Activated CD4-positive, alpha-beta T cell treated with anti-CD3 and anti-CD28 coated beads, Interleukin-2, amount 50 U/mL, for 48 hours (primary cell): ENCODE measurements at places on chromosomes 11 and 22.

- no peak for DNase-seq
Observed at GRCh38 chr11:112050721-112051120, 23.1 kb downstream of the PIH1D2 start.

GRCh38 chr11:48307760-48308386 is 1.9 kb downstream of the OR4S1 start:
- DNase-seq, result peak; percentile 84

DNA sequence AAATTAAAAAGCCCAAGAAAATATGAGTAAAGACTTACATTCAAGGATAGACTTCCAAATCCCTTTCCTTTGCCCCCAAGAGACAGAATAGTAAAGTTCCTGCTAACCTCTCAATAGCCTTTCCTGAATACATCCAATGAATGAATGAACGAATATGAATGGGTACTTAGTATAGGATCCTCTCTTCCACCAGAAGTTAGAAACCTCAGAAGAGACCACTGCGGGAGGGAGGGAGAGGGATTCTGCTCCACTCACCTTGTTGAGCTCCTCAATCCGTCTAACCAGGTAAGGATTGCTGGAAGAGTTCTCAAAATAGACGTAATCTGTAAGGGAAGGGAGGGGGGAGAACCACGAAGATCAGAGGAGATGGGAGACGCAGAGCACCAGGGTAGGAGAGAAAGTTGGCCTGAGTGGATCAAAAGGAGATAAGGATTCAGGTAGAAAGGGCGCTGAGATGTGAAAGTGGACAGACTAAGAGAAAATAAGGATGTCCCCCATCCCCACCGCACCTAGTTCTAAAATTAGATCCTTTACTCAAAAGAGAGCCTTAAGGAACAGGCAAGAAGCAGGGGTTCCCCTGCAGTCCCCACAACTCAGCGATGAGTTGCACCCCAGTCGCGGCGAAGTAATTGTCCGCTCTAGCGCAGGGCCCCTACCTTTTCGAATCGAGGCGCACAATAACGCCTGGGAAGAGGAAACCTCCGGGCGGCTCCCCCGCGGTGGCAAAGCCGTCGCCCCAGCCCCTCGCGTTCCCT is 1.1 kb downstream of the MTA2 start:
- no peak for DNase-seq

DNA sequence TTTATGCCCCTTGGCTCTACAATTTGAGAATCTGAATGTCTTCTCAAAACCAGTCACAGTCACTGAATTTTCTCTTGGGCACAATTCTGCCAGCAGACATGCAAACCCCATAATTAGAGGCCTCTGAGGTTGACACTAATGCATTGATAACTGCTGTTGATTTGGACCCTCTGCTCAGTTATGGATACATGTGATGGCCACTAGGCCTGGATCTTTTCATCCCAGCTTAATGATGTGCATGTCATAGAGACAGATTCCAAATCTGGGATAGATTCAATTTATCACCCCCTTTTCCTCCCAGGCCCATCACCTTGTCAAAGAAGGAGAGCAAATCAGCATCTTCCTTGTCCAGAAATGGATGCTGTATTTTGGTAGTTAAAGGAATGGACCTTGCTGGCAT is 92.2 kb downstream of the C11orf91 start:
- DNase-seq, result no peak

DNA sequence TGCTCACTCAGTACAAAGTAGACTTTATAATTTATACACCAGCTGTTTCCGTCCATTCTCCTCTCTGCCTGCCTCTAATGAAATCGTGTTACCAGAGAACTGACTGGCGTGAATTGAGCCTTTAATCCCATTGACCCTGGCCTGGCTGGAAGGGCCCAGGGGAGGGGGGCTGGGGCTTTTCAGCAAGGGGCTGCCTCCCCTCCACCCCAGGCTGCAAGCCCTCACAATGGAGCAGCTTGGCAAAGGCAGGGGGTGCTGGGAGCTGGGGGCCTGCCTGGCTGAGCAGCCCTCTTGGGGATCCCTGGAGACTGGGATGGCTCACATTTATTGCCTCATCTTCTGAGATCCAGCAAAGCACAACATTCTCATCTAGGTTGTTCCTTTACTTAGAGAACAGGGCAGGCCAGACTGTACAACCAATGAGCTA is 25.8 kb upstream of the LMO1 start:
- DNase-seq, result no peak

DNA sequence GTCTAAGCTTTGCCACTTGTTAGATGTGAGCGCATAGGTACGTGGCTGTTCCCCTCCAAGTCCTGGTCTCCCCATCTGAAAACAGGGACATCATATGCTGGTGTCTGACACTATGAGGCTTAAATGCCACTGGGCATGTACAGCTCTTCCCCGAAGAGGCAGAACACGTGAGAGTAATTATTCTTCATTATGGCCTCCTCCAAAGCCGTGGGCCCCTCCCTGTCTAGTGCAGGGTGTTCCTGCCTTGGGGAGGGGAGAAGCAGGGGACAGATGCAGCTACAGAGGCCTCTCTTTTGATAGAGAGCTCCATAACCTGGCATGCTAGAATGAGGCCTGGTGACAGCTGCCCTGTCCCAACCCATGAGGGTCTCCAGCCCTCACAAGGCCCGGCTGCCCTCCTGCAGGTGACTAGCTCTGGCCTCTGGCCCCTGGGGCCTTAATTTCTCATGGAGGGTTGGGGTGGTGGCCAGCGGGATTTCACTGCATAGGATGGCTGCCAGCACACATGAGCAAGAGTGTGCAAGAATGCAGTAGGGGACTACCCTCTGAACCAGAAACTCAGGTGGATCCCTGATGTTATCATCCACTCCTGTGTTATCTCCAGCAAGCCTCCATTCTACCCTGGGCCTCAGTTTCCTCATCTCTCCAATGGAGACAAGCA is 334.6 kb downstream of the MN1 start:
- DNase-seq, result no peak

DNA sequence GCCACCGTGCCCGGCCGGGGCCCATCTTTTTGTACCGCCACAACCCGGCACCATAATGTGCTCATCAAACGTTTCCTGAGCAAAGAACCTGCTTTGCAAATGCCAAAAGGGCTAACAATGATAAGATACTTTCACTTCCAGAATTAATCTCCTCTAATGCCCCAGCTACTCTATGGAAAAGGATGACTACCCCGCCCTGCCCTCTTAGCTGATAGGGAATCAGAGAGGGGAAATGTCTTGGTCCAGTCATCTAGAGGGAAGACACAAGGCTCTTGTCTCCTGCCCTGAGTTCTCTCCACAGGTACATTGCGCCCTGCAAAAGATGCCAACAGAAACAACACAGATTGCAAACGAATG is 586 bp downstream of the TTLL1 start:
- no peak for DNase-seq

GRCh38 chr11:105168457-105168856 is 28.9 kb upstream of the CARD18 start:
- DNase-seq, result no peak

GRCh38 chr22:22071455-22071854 is 88.9 kb upstream of the TOP3B start:
- no peak for DNase-seq

DNA sequence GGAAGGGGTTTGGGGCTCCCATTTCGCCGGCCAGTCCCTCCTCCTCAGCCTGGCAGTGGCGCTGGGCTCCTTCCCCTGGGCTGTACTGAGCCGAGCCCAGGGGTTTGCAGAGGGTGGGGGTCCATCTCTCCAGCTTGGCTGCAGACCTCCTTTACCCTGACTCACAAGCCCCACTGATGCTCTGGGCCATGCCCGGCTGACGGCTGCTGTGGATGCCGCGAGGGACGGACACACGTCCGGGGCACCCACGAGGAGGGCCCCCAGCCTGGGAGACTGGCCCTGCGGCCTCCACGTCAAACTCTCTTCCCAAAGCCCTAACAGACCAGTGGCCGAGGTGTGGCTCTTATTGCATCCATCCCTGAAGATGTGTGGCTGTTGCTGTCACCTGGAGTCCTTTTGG is 14.1 kb downstream of the PMM1 start:
- DNase-seq, result no peak

DNA sequence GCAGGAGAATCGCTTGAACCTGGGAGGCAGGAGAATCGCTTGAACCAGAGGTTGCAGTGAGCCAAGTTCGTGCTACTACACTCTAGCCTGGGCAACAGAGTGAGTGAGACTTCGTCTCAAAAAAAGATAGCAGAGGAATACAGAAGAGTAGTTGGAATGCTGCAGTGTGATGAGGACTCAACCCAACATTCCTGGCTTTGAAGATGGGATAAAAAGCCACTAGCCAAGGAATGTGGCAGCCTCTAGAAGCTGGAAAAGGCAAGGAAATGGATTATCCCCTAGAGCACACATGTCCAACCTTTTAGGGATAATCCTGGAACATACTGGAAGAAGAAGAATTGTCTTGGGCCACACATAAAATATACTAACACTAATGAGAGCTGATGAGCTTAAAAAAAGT is 13.9 kb downstream of the SLC25A17 start:
- DNase-seq, result no peak

DNA sequence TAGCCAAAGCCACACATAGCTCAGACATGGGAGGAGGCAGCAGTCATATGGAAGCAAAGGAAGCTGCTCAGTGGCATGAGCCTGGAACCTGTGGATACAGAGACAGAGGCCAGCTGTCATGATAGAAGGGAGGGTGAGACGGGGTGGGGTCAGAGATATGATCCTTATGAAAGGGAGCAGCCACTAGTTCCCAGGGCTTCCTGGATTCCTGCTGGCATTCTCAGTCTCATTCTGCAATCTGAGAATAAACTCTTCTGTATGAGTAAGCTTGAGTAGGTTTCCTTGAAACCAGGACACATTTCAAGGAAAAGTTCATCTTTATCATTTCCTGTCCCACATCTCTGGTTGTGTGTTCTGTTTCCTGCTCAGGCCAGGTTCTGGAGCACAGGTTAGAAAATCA is 220.2 kb upstream of the SNX19 start:
- no peak for DNase-seq

- no peak for DNase-seq
Observed at GRCh38 chr11:43751726-43752125, 71.2 kb downstream of the HSD17B12 start.

DNA sequence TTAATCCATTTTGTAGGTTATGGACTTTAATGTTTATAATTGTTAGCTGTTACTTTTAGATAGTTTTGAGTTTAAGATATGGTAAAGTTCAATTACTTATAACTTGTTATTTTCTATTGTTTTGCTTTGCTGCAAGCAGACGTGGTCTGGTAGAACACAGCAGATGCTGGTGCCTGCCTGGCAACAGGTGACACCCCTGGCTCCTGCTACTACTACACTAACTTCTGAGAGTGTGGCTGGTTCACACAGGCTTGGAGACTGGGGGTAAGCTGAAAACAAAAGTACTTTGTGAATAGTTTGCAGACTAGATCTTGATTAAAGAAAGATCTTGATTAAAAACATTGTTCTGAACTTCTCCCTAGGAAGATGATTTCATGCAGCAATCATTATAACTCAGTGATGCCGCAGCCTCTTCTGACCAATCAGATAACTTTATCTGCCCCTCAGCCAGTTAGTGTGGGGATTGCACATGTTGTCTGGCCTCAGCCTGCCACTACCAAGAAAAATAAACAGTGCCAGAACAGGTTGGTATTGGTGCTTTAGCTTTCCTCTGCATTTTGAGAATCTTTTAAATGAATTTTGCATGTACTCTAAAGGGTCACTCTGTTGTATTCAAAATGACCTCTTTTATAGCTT is 90.4 kb downstream of the HIPK3 start:
- DNase-seq, result no peak

DNA sequence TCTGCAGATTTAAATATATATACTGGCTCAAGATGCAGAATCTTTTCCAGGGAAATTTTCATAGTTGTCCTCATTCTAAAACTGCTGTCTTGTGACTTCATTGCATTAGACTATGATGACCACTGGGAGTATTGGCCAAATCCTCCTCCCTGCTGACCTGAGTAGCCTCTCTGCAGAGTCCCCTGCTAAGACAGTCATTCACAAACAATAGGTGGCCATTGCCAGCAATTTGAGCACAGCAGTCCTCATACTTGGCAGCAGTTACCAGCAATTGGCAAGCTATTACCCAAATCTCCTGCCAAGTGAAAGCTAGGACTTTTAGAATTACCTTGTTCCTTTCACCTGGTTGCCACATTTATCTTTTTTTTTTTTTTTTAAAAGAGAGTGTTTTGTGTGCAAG is 325.8 kb downstream of the FAT3 start:
- no peak for DNase-seq

GRCh38 chr11:40924915-40925314 is 534.5 kb downstream of the LRRC4C start:
- DNase-seq, result no peak

GRCh38 chr22:28817919-28818859 is 17.8 kb upstream of the XBP1 start:
- no peak for DNase-seq

GRCh38 chr11:74638869-74639268 is 46.5 kb downstream of the POLD3 start:
- no peak for DNase-seq

DNA sequence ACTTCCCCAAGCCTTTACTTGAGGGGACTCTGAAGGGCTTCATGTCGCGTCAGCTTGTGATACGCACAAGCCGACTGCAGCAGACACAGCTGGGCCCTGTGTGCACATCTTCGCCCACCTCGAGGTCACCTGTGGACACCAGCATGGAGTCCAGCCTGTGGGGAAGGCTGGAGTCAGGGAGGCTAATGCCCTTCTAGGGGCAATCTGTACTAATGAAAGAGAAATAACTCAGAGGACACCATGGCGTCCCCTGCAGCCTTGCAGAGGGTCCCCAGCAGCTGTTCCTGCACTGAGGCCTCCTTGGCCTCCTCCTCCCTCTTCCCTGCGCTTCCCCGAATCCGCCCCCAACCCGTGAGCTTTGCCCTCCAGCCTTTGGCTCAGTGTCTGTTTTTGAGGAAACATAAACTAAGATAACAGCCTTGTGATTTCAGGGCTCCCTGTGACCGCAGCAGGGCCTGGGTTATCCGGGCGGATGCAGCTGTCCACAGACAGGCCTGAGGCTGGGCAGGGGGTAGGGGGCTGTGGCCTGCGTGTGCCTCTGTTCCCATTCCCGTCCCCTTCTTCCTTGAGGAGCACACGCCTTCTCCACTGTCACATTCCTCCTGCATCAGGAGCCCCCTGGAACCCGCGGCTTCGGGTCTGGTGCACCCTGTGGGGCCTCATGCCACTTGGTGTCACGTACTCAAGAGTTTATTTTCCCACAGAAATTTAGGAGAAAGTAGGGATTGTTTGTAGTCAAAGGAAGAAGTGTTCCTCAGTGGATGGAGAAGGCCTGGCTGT is 25.0 kb downstream of the KRTAP5-5 start:
- DNase-seq, result no peak

DNA sequence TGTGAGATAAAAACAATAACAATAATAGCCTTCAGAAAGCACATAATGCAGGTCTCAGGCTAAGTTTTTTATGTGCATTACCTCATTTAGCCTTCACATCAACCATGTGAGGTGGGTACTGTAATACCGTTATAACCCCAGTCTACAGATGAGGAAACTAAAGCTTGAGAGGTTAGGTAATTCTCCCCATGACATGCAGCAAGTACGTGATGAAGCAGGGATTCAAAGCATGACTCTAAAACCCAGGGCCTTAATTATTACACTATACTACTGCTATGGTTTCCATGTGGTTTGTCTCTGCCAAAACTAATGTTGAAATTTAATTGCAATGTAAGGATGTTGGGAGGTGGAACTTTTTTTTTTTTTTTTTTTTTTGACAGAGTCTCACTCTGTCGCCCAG is 37.7 kb upstream of the FDX1 start:
- no peak for DNase-seq

GRCh38 chr22:42892156-42892555 is 35.1 kb upstream of the ARFGAP3 start:
- no peak for DNase-seq
